Aorta (tissue), 5 donors: ENCODE measurements at places on chromosomes 3 and 15.

DNA sequence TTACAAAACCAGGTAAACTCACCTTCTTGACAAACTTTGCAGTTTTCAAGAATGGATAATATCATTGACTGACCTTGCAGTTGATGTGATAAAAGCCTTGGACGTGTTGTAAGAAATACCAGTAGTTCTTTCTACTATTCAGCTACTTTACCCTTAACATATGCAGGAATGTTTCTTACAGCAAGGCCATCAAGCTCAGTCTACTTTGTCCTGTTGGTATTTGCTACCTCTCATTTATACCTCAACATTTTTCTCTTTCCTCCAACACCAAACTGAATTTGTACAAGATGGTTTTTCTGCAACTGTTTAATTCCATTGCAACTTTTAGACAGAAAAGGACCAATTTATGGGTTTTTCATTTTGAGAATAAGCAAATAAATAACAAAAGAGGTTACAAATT lies 147.4 kb upstream of the BCHE start:
- DNase-seq, result no peak

DNA sequence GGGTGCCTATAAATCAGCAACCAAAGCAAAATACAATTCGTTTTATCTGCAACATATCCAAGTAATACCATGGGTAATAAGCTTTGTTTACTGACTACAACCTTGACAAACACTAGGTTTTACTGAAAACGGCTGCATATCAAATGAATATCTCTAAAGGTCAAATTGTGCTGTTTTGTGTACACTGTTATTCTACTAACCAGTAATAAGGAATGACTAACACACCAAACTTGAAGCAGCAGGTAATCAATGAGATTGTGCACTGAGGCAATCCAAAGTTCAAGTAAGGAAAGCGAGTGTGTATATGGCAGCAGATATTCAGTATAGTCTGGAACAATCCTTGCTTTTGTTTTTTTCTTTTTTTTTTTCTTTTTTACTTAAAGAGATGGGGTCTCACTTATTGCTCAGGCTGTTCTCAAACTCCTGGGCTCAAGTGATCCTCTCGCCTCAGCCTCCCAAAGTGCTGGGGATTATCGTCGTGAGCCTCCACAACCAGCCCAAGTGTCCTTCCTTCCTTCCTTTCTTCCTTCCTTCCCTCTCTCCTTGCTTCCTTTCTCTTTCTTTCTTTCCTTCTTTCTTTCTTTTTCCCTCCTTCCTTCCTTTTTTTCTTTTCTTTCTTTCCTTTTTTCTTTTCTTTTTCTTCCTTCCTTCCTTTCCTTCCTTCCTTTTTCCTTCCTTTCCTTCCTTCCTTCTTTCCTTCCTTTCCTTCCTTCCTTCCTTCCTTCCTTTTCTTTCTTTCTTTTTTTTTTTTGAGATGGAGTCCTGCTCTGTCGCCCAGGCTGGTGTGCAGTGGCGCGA lies 34.9 kb downstream of the AP3S2 start:
- no peak for DNase-seq

- no peak for DNase-seq
These were observed 1121.5 kb downstream of the NAALADL2 start for GRCh38 chr3:175980486-175981090.

GRCh38 chr15:49273734-49274318 lies 103.8 kb downstream of the GALK2 start:
- DNase-seq, result no peak

GRCh38 chr3:70138606-70139005 lies 139.1 kb downstream of the SAMMSON start:
- DNase-seq, result no peak

DNA sequence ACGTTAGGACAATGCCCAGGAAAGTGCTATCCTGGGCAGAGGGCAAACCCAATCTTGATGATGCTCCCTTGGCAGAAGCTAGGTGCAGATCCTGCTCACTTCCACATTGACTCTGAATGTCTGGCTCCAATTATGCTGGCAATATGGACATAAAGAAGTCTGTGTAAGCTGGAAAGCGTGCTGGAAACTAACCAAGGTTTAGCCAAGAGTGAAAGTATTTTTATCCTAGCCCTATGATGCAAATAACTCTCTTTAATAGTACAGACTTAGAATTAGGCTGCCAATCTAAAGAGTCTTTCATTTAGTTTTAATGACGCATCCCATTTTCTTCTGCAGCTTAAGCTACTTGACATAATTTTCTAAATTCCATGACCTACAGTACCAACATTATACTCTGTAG lies 571.8 kb downstream of the TUSC7 start:
- DNase-seq, result no peak

DNA sequence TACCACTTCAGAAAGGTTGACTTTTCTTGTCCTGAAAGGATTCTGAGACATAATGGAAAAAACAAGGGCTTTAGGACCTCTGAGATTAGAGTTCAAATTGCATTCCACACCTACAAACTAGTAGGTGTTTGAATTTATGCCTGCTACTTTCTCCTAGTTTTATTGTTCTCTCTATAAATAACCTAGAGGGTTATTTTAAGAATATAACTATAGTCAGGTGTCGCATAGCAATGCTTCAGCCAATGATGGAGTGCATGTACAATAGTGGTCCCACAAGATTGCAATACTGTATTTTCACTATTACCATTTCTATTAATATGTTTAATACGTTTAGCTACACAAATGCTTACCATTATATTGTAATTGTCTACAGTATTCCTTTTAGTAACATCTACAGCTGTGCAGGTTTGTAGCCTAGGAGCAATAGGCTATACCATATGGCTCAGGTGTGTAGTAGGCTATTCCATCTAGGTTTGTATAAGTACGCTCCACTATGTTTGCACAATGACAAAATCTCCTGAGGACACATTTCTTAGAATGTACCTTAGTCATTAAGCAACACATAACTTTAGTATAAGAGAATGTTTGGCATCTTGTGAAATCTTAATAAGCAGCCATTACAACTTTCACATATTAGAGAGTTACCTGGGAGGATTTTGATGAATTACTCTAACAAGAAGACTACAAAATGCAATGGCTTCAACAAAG lies 1352.5 kb downstream of the ZPLD1 start:
- DNase-seq, result no peak

GRCh38 chr15:88490036-88490435 lies 22.5 kb downstream of the MRPS11 start:
- no peak for DNase-seq

GRCh38 chr3:52435246-52436101 lies 9.4 kb downstream of the SEMA3G start:
- no peak for DNase-seq

- no peak for DNase-seq
These were observed 1.4 kb downstream of the CCDC32 start for GRCh38 chr15:40563426-40563825.

DNA sequence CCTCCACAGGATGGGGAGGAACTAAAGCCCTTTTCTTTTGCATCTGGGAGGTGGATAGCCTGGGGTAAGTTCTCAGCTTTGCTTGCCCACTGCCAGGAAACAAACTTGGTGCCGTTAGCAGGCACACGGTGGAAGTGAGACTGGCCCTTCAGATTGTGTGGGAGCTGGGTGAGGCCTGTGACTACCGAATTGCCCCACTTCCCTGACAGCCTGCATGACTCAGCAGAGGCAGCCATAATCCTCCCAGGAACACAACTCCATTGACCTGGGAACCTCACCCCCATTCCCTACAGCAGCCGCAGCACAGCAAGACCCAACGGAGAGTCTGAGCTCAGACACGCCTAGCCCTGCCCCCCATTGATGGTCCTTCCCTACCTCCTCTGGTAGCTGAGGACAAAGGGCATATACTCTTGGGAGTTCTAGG lies 282.6 kb downstream of the KLF13 start:
- no peak for DNase-seq

GRCh38 chr3:27978440-27978839 lies 256.3 kb upstream of the EOMES start:
- DNase-seq, result no peak

DNA sequence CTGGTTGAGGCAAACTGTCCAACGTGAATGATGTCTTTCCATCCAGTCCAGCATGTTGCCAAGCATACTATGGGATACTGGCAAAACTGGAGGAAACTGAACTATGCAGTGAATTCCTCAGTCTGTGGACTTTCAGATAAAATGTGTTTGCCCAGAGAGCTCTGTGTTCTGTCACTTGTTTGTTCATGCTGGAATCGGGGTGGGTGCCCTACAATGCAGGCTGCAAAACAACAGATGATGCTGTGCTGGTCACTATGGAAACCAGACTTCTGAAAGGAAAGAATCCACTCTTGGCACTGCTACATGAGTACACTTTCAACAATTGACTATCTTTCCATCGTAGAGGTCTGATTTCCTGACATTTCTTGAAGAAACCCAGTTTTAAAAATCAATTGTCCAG lies 272.5 kb upstream of the ARHGEF26 start:
- DNase-seq, result no peak

DNA sequence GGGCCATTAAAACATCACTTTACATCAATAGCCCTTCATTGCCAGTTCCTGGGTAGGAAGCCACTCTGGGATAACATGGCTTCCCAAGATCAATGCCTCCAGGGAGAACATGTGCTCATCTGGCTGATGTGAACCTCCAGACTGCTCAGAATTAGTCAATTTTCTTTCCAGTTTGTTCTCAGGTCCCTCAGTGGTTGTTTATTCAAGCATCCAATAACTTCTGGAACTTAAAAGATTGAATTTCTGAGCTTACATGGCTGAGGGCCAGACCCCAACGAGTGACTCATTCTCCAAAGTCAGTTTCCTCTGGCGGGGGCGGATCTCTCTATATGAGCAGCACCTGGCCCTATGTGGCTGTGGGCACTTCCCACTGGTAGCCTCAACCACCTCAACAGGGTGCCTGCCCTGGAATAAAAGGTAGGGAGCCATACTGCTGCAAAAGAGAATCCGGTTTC lies 34.0 kb downstream of the LYZL4 start:
- DNase-seq, result no peak

DNA sequence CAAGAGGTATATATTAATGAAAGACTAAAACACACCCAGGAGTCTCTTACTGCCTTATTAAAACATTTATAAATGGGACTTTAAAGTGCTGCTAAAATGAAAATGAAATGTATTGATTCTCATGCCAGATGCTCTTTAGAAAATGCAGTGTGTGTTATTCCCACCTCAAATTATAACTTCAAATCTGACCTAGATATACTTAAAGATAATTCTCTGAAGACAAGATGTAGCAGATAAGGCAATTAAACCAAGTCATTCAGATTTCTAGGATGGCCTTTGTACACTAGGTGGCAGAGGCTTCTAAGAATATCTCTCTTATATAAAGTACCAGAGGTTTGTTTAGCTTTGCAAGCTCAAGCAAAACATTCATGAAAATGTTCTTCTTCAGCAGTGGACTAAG lies 26.9 kb upstream of the GOLGA8B start:
- no peak for DNase-seq

DNA sequence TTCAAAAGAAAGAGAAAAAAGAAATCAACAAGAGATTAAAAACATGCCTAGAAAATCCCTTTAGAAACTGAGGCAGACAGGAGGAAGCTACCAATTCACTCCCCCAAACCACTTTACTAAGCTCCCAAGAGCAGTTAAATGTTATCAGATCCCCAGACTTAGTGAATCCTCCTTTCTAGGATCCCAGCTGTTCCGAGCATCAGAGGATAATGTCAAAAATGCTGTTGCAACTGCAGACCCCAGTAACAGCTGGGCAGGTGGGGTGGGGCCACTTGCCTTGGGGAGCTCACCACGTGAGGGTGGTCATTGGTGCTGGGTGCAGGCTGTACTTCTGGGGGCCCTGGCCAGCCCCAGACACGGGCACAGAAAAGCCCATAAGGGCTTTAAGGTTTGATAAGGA lies 9.1 kb downstream of the POMGNT2 start:
- no peak for DNase-seq

- DNase-seq, result no peak
These were observed 121.4 kb downstream of the OCA2 start for GRCh38 chr15:27977696-27978095.

- peak; percentile 21 for DNase-seq
These were observed 32.9 kb upstream of the CTSH start for GRCh38 chr15:78977591-78978347.

GRCh38 chr3:127448161-127448561 lies 142.4 kb downstream of the TPRA1 start:
- peak; percentile 25 for DNase-seq

- no peak for DNase-seq
These were observed 348.4 kb upstream of the IL12A start for GRCh38 chr3:159640225-159640624.

- no peak for DNase-seq
These were observed 42.7 kb upstream of the GAP43 start for GRCh38 chr3:115580566-115580965.

GRCh38 chr3:150149651-150150051 lies 179.0 kb upstream of the PFN2 start:
- DNase-seq, result no peak

DNA sequence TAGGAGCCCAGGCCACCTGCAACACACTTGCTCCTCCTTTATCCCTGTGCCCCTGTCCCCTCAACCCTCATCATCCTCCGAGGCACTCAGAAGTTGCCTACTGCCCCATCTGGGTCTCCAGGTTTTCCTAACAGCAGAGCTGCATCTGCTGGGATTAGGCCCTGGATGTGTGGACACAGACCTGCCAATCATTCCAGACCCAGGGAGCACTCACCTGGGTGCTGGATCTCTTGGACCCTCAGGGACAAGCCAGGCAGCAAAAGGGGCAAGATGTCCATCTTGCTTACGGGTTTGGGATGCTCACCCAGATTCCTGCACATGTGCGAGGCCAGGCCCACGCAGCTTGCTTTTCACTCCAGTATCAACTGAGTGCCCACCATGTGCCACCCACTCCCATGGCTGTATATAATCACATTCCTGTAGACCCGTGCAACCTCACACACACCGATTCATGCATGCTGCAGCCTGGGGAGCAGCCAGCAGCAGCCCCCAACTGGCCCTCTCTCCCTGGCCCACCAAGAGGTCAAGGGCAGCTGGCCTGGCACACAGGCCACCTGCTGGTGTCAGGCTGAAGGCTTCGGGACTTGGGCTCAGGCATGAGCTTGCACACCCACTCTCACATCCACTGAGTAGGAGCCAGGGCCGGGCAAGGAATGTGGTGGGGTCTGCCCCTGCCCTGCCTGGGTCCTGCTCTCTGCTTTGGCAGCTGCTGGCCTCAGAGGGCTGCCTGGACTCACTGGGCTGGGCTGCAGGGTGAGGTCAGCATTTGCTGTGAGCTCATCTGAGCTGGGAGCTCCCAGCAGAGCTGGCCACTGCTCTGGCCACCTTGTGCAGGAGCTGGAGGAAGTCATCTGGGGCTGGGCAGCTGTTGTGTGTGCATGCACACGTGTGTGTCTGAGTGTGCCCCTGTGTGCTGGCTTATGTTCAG lies 14.9 kb downstream of the PRKCD start:
- no peak for DNase-seq

GRCh38 chr3:121624147-121624899 lies 31.1 kb downstream of the FBXO40 start:
- no peak for DNase-seq

- DNase-seq, result no peak
These were observed 17.1 kb upstream of the TPM1 start for GRCh38 chr15:63025460-63025859.

DNA sequence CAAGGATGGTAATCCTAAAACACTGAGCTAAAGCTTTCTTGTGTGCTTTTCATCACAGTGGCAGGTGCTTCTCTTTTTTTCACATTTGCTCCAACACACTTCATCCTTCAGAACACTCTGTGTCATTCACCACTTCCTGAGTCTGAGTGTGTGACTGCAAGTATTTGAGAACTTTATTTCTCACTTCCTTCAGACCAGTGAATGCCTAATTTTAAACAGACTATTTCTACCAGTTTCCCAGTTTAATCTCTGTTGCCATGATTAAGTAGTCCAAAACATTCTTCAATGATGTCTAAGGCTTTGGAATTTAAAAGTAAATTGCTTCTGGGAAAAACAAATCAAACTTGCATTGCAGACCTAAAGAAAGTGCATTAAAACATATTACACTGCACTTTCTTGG lies 541.2 kb downstream of the RBMS3 start:
- DNase-seq, result no peak

GRCh38 chr15:85753791-85754452 lies 40.8 kb downstream of the KLHL25 start:
- peak; percentile 46 for DNase-seq
